ENCODE measurements at places on chromosomes 5 and 9.

- DNase-seq = no peak
Measured at GRCh38 chr9:18229992-18230676, 243.8 kb upstream of the ADAMTSL1 start.

DNA sequence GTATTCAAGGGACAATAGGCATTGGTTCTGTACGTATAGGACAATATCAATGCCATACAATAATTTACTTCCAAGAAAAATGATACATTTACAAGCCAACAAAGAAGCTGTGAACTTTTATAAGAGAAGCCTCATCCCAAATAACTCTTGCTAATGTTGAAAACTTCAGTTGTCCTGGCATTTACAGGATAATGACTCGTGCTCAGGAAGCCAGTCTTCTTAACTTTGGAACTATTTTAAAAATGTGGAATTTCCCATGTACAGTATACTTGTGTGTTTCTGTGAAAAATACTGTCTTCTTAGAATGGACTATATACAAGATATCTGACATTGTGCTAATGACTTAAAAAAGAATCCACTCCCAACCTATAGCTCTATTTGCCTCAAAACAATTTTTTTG, 1479.3 kb upstream of the CDH9 start:
- DNase-seq = no peak

- DNase-seq = no peak
Measured at GRCh38 chr5:159955056-159955624, 38.9 kb downstream of the ADRA1B start.

DNA sequence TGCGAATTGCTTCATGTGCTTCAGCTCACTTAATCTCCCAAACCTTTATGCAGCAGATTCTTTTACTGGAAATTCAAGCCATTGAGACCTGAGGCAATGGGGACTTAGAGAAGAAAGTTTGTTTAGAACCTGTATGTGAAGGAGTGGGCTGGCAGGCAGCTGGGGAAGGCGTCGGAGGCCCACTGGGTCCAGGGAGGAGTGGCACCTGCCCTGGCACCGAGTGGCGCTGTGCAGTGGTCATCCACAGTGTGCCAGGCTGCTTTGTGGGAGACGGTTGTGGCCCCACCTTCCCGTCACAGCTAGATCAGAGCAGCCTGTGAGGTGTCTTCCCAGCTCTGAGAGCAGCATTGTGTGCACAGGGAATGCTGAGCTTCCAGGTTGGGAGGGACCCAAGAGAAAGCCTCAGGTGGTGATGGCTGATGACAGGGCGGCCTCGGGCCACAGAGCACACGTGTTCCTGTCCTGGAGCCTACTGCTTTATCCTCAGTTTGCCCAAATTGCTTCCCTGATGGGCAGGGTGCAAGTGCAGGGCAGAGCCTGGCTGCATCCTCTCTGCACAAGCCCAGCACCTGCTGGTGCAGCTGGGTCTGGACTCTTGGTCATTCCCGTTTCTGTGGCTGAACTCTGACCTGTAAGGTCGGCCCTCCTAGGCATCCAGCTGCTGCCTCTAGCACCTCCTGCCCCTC, 175.2 kb downstream of the CACNA1B start:
- no peak for DNase-seq

GRCh38 chr5:160935776-160936175, 83.8 kb upstream of the ATP10B start:
- no peak for DNase-seq

Measured in RCC 7860 (cell line).